NCI-H2081 treated with DMSO at 0.1 percent for 48 hours (cell line): ENCODE measurements at places on chromosomes 7 and 10.

GRCh38 chr10:44183667-44184632 is 200.9 kb downstream of the CXCL12 start:
- DNase-seq, result no peak

DNA sequence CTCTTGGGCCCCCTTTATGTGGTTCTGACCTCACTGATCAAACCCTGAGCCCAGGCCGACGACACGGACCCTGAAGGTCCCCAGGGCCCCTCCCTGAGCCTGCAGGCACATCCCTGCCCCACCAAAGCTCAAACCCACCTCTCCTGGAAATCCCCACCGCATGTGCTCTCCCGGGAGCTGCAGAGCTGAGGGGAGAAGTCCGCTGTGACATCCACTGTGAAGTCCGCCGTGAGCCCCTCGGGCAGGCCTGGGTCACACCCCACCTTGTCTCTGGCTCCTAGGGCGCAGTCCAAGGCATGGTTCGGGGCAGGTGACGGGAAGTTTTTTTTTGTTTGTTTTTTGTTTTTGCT is 100.2 kb downstream of the MICALL2 start:
- no peak for DNase-seq

GRCh38 chr10:129541200-129541599 is 74.2 kb downstream of the MGMT start:
- no peak for DNase-seq

DNA sequence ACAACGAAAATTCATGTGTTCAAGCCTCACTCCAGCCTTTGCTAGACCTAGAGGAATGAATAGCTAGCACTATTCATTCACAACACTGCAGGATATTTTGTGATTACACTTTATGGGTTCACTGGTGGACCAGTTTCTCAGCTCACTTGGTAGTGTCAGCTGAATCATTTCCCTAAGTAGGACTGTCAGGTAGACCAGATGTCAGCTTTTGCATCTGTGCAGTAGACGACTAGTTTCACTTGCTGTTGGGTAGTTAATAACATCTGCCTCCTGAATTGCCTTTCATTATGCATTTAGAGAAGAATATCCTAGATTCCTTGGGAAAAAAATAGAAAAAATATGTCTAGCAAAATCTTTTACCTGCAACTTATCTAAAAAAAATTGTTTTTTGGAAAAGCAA is 296.4 kb downstream of the ADARB2 start:
- DNase-seq, result no peak

- no peak for DNase-seq
Observed at GRCh38 chr7:37724732-37725131, 41.2 kb downstream of the GPR141 start.

GRCh38 chr10:102407425-102408130 is 11.0 kb downstream of the PSD start:
- no peak for DNase-seq

GRCh38 chr10:12351447-12351846 is 2.1 kb downstream of the CAMK1D start:
- no peak for DNase-seq

GRCh38 chr7:84248843-84249242 is 54.3 kb upstream of the SEMA3A start:
- DNase-seq, result no peak

- no peak for DNase-seq
Observed at GRCh38 chr7:130314305-130314704, 21.3 kb downstream of the CPA4 start.

DNA sequence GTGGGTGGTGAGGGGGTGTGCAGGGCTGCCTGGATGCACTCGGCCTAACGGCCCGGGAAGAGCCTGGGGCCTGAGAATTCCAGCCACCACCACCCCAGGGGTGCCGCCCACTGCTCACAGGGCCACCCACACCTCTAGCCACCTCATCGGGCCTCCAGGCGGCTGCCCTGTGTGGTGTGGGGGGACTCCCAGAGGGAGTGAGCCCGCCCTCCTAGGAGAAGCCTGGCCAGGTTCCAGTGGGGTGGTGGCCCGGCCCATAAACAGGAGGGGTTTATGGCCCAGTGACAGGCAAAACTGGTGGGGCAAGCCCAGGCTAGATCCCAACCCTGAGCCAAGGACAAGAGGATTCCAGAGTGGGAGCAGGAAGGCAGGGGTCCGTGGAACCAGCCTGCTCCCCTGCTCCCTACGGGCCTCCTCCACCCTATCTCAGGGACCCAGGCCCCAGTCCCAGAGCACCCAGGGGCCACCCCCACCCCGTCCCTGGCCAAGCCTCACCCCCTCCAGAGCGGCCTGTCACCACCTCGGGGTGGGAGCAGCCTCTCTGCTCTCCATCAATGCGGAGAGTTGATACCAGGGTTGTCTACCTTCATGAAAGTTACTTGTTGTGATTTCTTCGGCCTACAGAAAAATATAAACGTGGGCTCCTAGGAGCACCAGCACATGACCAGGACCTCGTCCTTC is 20.2 kb upstream of the PDGFA start:
- no peak for DNase-seq

GRCh38 chr10:123459371-123460091 is 206.6 kb upstream of the GPR26 start:
- DNase-seq, result no peak

- no peak for DNase-seq
Observed at GRCh38 chr7:66344166-66344565, 139.0 kb downstream of the TPST1 start.

GRCh38 chr7:106262221-106262881 is 22.4 kb downstream of the NAMPT start:
- DNase-seq, result no peak

DNA sequence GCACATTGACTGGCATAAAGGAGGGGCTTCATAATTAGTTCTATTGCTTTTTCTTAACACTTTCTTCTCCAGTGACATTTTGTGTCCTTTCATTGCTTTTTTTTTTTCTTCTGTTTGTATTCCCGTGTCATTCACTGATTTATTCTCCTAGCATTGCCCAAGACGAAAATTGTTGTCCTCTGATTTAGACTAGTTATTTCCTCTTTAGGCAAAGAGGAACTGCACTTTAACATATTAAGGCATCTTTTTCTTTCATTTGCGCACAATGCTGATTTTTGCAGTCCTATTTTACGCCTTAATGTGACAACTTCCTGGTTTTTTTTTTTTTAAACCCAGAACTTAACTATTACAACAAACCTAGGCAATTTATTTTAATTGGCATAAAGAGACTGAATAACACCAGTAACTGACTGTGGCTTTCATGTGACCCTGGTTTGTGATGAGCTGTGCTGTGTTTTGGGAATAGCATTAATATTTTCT is 39.7 kb downstream of the ARID5B start:
- DNase-seq, result no peak

DNA sequence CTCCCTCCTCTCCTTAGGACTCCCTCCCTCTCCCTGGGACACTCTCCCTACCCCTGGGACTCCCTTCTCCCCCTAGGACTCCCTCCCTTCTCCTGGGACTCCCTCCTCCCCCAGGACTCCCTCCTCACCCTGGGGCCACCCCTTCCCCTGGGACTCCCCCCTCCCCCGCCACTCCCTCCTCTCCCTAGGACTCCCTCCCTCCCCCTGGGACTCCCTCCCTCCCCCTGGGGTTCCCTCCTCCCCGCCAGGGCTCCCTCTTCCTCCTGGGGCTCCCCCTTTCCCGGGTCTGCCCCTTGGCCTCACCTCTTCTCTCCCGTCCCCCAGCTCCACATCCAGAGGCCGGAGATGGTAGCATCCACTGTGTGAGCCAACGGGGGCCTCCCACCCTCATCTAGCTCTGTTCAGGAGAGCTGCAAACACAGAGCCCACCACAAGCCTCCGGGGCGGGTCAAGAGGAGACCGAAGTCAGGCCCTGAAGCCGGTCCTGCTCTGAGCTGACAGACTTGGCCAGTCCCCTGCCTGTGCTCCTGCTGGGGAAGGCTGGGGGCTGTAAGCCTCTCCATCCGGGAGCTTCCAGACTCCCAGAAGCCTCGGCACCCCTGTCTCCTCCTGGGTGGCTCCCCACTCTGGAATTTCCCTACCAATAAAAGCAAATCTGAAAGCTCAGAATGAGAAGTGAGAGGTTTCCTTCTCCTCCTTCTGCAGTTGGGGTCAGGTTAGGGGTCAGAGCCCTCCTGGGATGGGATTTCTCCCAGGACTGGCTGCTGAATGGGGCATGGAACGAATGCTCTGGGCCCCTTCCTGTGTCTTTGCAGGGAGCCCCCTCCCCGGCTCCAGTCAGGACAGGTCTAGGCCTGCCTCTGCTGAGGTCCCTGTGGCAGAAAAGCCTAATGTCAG is 1.4 kb upstream of the MUC17 start:
- no peak for DNase-seq

DNA sequence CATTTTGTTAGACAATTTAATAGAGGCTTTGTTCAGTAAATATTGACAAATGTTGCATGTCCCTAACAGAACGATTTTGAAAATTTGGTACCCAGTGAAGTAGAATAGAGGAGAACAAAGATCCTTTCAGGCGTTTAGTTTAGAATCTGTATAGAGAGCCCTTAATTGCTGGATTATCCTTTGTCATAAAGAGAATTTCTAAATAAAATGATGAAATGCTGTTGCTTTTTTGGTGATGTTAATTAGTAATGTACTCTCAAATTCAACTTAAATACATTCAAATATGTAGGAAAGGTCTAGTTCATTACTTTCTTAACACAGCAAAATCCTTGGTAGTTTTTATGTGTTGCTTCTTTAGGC is 1.2 kb downstream of the LUC7L2 start:
- DNase-seq, result no peak

DNA sequence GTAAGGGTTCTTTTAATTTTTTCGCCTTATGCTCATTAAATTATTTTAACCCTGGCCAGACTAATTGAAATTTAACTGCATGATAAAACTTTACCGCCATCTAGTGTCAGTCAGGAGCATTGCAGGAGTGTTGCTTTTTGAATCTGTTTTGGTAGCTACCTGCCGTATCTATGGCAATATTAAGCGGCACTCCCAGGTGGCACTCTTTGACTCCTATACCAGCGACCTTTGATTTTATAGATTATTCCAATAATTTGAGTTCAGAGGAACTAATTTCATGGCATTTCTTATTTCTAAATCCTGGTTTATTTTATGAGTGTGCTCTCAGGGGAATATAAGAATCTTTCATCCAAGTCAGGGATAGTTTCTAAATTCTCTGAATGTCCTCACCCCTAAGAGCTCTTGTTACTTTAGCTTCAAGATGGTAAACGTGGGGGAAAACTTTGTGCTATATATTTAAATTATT is 198.9 kb downstream of the REEP3 start:
- DNase-seq, result peak; percentile 51

GRCh38 chr7:94307399-94308048 is 87.2 kb upstream of the COL1A2 start:
- no peak for DNase-seq

DNA sequence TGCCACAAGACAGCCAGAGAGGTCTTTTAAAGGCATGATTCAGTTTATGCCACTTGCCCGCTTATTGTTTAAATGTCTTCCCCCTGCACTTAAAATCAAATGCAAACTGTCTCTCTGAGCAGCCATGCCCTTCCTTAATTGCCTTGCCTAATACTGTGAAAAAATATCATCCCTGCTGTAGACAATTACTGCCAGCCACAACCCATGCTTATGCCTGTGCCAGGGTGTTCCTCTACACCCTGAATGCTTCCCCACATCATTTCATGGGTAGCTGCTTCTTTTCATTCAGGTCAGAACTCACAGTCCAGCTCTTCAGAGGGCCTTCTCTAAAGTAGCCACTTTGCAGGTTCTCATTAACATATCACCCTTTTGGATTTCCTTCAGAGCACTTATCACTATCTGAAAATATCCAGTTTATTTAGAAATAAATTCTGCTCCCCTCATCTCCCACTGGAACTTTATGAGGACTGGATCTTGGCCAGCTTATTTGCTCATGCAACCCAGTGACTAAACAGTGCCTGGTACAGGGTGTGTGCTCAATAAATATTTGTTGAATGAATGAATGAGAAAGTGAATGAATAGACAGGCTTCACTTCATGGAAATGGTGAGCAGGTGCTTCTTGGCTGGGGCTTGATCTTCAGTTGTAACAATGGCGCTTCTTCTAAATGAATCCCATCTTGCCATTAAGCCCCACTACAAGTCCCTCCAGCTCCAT is 162.4 kb upstream of the MDFIC start:
- peak; percentile 22 for DNase-seq

GRCh38 chr7:24069751-24070150 is 214.2 kb upstream of the NPY start:
- peak; percentile 7 for DNase-seq

DNA sequence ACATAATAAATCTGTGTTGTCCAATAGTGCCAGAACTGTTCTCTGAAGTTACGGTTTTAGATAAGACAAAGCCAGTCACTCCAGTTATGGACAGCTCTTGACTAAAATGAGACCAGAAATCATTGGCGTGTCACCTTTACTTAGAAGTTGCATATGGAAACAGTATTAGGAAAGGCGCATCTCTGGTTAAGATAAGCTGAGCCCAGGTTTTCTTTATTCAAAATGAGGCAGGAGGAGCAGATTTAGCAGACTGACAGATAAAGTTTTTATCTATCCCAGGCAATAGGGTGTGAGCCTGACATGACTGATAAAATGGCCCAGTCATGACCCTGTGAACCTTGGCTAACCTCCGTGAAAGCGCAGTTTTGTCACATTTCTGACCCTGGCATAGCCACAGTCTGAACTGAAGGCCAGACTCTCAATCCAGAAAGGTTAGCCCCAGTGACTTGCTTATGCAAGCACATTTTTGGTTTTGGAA is 4.2 kb downstream of the CYP26A1 start:
- no peak for DNase-seq

DNA sequence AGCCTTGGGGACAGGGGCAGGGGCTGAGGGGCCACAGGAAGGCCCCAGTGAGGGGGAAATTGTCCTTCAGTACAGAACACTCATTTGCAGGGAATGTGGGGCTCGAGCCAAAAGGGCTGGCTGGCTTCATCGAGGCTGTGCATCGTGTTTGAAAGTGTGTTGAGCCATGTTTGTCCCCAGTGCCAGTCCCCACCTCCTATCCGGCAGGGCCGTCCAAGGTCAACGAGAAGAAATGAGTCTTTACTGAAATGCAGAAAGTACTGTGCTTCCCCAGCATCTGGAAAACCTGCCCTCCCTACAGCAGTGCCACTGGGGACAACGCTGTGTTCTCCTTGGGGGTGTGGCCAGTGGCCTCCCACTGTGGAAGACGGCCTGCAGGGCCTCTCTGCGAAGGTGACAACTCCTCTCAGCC is 214.1 kb downstream of the KLF6 start:
- no peak for DNase-seq

DNA sequence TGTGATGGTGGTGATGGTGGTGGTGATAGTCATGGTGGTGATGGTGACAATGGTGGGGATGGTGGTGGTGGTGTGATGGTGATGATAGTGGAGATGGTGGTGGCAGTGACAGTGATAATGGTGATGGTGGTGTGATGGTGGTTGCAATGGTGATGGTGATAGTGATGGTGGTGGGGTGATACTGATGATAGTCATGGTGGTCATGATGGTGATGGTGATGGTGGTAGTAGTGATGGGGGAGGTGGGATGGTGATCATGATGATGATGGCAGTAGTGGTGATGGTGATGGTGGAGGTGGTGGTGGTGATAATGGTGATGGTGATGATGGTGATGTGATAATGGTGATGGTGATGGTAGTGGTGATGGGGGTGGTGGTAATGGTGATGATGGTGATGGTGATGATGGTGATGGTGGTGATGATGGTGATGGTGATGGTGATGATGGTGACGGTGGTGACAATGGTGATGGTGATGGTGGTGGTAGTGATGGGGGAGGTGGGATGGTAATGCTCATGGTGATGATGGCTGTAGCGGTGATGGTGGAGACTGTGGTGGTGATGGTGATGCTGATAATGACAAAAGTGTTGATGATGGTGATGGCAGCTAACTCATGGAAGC is 4.7 kb upstream of the PWWP2B start:
- DNase-seq, result no peak

- no peak for DNase-seq
Observed at GRCh38 chr7:129503725-129504124, 1.4 kb downstream of the SMKR1 start.
